Calu3 (cell line): ENCODE measurements at places on chromosomes 4 and X. TPM values are rescaled to one million over a fixed set of nuclear protein-coding genes. Genes with fewer than 3 reads are reported as not detected.
A peak's percentile ranks its signal among the peaks of the same experiment; 100 is the strongest.

DNA sequence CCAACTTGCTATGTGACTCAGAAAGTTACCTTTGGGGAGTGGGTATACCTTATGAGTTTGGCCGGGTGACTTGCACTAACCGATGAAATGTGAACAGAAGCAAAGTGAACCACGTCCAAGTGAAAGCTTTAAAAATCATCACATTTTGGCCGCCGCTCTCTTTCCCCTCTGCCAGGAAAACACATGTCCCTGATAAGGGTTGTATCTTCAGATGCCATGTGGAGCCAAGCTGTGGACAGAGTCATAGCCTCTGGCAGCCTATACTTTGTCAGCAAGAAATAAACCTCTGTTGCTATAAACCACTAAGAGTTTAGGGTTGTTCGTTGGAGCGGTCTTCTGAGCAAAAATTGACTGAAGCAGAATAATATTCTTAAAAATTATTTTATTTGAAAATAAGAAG is 92.3 kb downstream of the PRDM5 start:
- no peaks in the 10 kb centered on the region for H3K4me1 ChIP-seq
- no peak for DNase-seq
- no peak overlapping the region for H3K27ac ChIP-seq
- no peaks in the 10 kb centered on the region for H3K27me3 ChIP-seq
- H3K36me3 ChIP-seq = no peaks in the 10 kb centered on the region

DNA sequence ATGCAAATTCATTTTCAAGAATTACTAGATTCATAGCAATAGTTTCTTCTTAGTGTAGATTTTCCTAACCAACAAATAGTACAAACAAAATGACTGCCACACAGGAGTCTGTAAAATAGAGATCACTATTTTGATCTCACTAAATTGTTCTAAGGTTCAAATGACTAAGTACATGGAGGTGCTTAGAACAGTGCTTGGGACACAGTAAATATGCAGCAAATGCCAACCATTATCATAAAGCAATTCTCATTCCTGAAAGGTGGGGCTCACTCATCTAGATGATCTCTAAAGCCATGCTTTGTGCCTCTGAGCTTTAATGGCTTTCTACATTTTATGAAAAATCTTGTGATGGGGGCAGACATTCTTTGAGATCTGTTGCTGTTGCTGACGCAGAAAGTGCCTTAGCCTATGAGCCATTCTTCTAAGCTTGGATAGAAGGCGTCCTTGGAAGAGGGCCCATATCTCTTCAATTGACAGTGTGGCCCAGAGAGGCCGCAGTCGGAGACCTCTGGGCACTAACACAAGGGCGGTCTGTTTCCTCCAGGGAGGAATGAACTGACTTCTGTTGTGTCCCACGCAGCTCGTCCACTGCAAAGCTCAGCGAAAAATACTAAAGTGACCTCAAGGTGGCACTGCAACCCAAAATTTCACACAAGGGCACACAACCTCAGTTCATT is 23.5 kb downstream of the TLR10 start:
- no peaks in the 10 kb centered on the region for H3K27me3 ChIP-seq
- H3K27ac ChIP-seq = no peak overlapping the region
- H3K4me1 ChIP-seq = no peaks in the 10 kb centered on the region
- H3K4me3 ChIP-seq = no peak overlapping the region
- DNase-seq = peak; percentile 45

DNA sequence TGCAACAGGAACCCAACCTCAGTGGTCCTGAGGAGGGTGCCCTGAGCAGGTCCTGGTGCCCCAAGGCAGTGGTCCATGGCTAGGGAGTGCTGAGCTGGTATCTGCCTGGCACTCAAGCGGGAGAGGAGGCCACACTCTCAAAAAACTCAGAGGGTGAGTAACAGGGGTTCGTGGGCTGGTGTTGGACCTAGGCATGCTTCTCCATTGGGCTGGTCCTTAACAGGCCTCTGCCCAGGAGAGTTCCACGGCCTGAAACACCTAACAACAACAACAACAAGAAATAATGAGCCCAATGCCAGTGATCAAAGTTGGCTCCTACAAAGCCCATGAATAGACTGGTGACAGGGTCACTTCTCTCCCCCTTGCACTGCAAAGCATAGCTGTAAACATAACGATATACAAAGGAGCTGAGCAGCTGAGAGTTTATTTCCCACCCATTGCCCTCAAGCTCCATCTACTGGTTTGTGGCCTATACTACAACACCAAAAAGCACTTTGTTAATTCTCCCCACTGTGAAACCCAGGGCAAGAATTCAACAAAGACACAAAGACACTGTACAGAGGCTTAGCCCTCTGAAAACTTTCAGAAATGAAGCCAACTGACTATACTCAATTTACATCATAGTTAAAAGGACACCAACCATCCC is 736.1 kb upstream of the ADGRL3 start:
- DNase-seq = no peak
- no peaks in the 10 kb centered on the region for H3K4me1 ChIP-seq
- no peak overlapping the region for H3K27ac ChIP-seq
- no peaks in the 10 kb centered on the region for H3K36me3 ChIP-seq
- H3K4me3 ChIP-seq = no peak overlapping the region

DNA sequence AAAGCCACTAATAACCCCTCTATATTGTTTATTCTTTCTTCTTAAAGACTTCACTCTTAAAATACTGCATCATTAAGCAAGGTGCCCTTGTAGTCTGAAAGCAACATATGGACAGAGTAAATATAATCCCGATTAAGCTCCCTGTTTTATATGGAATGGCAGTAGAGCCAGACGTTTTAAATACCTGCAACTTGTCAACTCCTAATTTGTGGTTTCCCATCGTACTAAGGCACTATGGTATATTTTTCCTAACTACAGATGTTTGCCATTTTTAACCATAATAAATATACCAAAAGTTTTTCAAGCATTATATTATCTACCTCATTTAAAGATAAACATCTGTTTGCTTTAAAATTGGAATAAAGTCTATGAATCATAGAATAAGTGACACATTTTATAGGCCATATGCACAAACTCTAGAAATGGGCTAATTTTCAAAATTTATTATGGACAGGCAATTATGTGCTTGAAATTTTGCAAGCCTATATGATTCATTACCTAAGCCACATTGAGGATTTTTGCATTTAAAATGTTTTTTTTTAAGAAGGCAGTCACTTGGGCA is 194.6 kb downstream of the FRMPD4 start:
- peaks cover 24% of the 10 kb centered on the region for H3K27me3 ChIP-seq
- no peaks in the 10 kb centered on the region for H3K36me3 ChIP-seq
- no peak overlapping the region for H3K4me3 ChIP-seq
- H3K4me1 ChIP-seq = no peaks in the 10 kb centered on the region

- H3K27me3 ChIP-seq = no peaks in the 10 kb centered on the region
- H3K36me3 ChIP-seq = peaks cover 6% of the 10 kb centered on the region
- DNase-seq = no peak
- H3K4me1 ChIP-seq = peaks cover 10% of the 10 kb centered on the region
- no peak overlapping the region for H3K4me3 ChIP-seq
These were observed 119.3 kb downstream of the C4orf51 start for GRCh38 chr4:145799223-145799622.

DNA sequence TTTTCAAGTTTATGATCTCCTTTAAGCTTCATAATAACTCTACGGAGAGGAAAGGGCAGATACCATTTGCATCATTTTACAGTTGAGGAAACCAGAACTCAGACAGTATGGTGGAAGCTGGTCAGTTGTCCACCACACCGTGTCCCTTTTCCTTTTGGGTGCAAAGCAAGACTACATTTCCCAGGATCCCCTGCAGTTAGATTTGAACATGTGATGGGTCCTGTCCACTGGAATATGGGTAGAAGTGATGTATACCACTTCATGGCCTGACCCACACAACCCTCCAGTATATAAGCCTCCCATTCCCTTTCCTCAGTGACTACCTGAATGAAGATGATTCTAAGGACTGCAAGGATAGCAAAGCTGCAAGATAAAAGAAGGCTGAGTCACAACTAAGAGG is 74.7 kb downstream of the BEND2 start:
- no peak overlapping the region for H3K4me3 ChIP-seq
- no peak for DNase-seq
- H3K4me1 ChIP-seq = no peaks in the 10 kb centered on the region
- no peak overlapping the region for H3K27ac ChIP-seq

GRCh38 chr4:12658146-12658545 is 826.0 kb downstream of the RAB28 start:
- no peak for DNase-seq
- no peak overlapping the region for H3K4me3 ChIP-seq
- H3K27me3 ChIP-seq = no peaks in the 10 kb centered on the region
- no peaks in the 10 kb centered on the region for H3K36me3 ChIP-seq
- no peak overlapping the region for H3K27ac ChIP-seq
- no peaks in the 10 kb centered on the region for H3K4me1 ChIP-seq

DNA sequence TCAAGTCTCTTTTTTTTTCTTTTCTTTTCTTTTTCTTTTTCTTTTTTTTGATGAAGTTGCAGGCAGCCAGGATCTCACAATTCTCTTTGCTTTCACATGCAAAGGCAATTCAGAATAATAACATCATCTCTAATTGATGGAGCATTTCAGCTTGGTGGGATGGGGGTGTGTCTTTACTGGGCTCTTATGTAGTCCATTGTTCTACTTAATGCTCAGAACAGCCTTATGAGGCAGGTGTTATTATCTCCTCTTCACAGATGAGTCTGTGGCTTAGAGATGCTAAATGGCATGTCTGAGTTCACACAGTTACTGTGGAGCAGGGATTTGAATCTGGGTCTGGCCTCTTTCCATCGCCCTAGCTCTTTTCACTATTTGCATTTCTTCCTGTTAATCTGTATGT is 70.2 kb downstream of the TRPC5 start:
- H3K4me1 ChIP-seq = no peaks in the 10 kb centered on the region
- DNase-seq = no peak
- H3K4me3 ChIP-seq = no peak overlapping the region
- no peaks in the 10 kb centered on the region for H3K27me3 ChIP-seq
- H3K36me3 ChIP-seq = no peaks in the 10 kb centered on the region
- no peak overlapping the region for H3K27ac ChIP-seq

DNA sequence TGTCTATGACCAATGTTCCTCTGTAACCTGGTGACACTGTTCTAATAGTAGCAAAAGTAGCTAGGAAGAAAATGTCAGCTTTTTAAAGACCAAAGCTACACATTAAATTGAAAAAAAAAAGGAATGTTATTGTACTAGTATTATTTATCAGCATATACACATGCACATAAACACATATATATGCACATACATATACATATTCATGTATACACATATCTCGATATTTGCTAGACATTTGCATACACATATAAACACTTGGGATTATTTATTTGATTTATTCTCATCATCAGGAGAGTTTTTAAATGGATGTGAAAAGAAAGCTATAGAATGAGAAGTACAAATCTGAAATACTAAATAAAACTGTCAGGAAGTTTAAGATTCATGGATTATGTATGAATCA is 21.3 kb upstream of the NEIL3 start:
- no peak overlapping the region for H3K27ac ChIP-seq
- DNase-seq = no peak
- H3K4me3 ChIP-seq = no peak overlapping the region
- H3K4me1 ChIP-seq = no peaks in the 10 kb centered on the region

GRCh38 chr4:174503079-174503715 is 19.1 kb downstream of the HPGD start:
- peaks cover 17% of the 10 kb centered on the region for H3K4me1 ChIP-seq
- no peaks in the 10 kb centered on the region for H3K36me3 ChIP-seq
- no peak for DNase-seq
- no peak overlapping the region for H3K27ac ChIP-seq
- no peak overlapping the region for H3K4me3 ChIP-seq

- peak overlapping the region; percentile 71 for H3K27ac ChIP-seq
- peak overlapping the region; percentile 96 for H3K4me3 ChIP-seq
- peaks cover 51% of the 10 kb centered on the region for H3K36me3 ChIP-seq
- no peak for DNase-seq
- H3K4me1 ChIP-seq = peaks cover 6% of the 10 kb centered on the region
These were observed 3.7 kb upstream of the NR3C2 start for GRCh38 chr4:148445860-148446330.

- no peak overlapping the region for H3K27ac ChIP-seq
- H3K27me3 ChIP-seq = no peaks in the 10 kb centered on the region
- H3K4me1 ChIP-seq = no peaks in the 10 kb centered on the region
- H3K4me3 ChIP-seq = no peak overlapping the region
These were observed 54.5 kb downstream of the TAF1 start for GRCh38 chrX:71420686-71421085.

- H3K4me3 ChIP-seq = no peak overlapping the region
- H3K27me3 ChIP-seq = no peaks in the 10 kb centered on the region
- H3K27ac ChIP-seq = no peak overlapping the region
- no peaks in the 10 kb centered on the region for H3K4me1 ChIP-seq
These were observed 152.5 kb upstream of the TENT5D start for GRCh38 chrX:80267790-80268189.

DNA sequence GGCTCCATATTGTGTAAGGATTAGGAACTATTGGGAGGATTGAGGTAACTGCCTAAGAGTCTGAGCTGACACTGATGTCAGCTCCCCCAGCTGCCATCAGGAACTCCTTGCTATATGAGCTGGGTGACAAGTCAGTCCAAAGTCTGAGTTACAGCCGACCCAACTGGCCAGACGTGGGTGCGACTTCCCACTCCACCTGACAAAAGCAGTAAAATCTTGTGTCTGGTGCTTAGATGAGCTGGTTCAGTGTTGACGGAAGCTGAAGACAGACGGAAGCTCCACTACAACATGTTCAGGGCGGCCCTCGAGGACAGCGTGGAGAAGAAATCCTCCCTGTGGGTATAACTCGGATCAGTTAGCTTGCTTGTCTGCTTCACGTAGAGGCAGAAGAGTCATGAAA is 22.8 kb upstream of the NAT8L start:
- no peak overlapping the region for H3K27ac ChIP-seq
- H3K4me3 ChIP-seq = no peak overlapping the region
- DNase-seq = no peak
- H3K36me3 ChIP-seq = peaks cover 14% of the 10 kb centered on the region

Gene UGT2B17
- total RNA-seq = not detected in 2 replicates

Gene IQCM
- not detected in 2 replicates for total RNA-seq

Gene DACH2
- not detected in 2 replicates for total RNA-seq

Gene MSMO1
- 93.6 and 111 TPM in 2 replicates for total RNA-seq

Gene SYTL5
- 0.47 and 1.2 TPM in 2 replicates for total RNA-seq

Gene ALB
- not detected in 2 replicates for total RNA-seq

Gene FMR1NB
- total RNA-seq = not detected in 2 replicates

Gene HERC6
- 22.0 and 53.3 TPM in 2 replicates for total RNA-seq

Gene ARL9
- 0.26 and 0.56 TPM in 2 replicates for total RNA-seq

Gene RPA4
- total RNA-seq = 1.3 and 1.4 TPM in 2 replicates
